IPS DF 6.9 (cell line): ENCODE measurements at places on chromosomes 7 and 10.

GRCh38 chr10:60905580-60905979, 38.4 kb downstream of the RHOBTB1 start:
- no peak for DNase-seq

DNA sequence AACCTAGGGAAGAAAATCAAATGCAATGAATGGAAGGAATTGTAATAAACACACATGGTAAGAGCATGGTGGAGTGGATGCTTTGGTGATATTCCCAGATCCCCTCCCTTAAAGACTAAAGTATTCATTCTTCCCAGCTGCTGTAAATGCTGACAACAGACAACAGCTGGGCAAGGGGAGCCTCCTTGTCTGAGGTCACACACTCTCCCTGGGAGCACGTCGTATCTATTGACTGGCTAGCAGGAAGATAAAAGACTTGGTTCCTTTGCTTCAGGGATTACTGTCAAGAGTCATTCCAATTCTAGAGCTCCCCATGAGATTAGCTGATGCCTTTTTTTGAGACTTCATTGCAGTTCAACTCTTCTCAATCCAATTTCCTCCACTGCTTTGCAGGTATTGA, 443.5 kb upstream of the ETV1 start:
- no peak for DNase-seq

- DNase-seq, result peak; percentile 54
These were observed 21.4 kb downstream of the GPR146 start for GRCh38 chr7:1065585-1066241.

GRCh38 chr10:20936396-20936795, 39.3 kb upstream of the NEBL start:
- DNase-seq, result no peak

- DNase-seq, result no peak
These were observed 68.4 kb upstream of the TMEM229A start for GRCh38 chr7:124101173-124101768.

GRCh38 chr10:85603151-85603940, 763.2 kb downstream of the GRID1 start:
- no peak for DNase-seq

DNA sequence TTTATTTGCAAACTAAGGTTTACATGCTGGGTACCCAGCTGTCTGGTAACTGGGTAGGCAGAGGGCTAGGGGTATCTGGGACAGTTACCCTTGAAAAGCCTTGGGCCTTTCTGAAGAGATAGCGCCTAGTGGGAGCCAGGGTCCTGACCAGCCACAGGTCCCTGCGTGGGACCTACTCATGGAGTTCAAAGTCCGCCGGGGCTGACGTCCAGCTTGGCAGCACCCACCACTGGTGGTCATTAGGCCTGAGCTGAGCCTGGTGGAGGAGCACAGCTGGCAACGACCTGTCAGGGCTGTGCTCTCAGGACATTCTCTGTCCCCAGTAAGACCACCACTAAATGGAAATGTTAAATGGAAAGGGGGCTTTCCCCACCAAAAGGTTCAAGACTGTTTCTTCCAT, 20.0 kb downstream of the GUSB start:
- no peak for DNase-seq

DNA sequence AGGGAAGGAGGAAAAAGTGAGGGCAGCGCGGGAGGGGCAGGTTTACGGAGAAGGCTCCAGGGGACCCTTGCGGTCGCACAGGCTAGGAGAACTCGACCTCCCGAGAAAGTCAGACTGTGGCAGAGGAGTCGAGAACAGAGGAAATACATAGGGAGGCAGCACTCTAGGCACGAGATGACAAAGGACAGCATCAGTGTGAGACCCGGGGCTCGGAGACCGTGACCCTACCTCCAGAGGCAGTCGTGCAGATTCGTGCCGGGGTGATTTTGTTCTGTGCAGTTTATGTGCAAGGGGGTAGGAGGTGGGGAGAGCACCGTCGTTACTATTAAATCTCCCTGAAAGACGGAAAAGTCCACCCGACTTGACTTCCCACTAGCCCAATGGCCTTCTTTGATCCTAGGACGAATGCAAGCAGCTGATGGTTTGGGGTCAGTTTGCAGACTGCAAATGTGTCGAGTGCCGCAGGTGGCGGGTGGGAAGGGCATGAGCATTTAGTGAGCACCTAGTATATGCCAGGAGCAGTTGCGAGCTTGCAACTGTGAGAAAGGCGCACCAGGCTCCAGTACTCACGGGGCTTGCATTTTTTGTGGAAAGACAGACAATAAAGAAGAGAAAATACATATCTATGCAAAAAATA, 674 bp upstream of the OSBPL3 start:
- DNase-seq, result no peak

DNA sequence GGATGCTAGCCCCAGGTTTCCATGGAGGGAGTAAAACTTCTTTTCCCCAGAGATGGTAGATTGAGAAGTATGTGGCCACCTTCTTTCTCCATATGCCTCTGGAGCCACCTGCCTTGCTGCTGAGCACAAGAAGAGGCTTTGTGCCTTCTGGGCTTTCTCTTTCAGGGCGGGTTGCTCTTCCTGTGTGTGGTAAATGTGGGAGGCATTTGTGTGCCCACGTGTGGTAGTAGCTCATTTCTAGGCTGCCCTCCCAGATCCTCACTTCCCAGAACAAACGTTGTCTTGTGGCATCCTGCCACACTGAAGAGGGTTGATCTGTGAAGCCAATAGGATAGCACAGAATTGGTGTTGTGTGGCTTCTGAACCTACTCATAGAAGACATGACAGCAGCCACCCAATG, 342.0 kb upstream of the PODXL start:
- DNase-seq, result no peak

GRCh38 chr10:93075369-93076221, 1.9 kb downstream of the CYP26A1 start:
- no peak for DNase-seq

- DNase-seq, result no peak
These were observed 129.8 kb downstream of the BAMBI start for GRCh38 chr10:28806951-28807759.

DNA sequence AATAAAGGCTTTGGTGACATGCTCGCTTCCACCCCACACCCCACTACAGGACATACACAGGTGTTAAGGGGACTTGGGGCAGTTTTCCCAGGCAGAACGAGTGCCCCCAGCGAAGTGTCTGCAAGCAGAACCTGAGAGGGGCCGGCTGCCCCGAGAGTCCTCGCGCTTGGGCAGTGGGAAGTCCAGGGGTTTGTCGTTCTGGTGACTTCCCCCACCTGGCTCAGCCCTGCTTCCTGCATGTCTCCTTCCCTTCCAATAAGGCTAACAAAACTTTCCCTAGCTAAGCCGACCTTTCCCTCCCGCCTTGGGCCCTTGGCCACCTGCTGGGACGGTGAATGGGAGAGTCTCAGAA, 916 bp downstream of the VWA2 start:
- DNase-seq, result no peak

GRCh38 chr10:48589266-48589665, 15.6 kb downstream of the ARHGAP22 start:
- DNase-seq, result no peak

- peak; percentile 47 for DNase-seq
These were observed at the start of gene UBE2D1 for GRCh38 chr10:58334817-58335305. UBE2D1 (plus strand) TSS chr10:58335006; CDS start chr10:58335202, 196 bp downstream.

- DNase-seq, result no peak
These were observed 20.3 kb downstream of the H2AZ2 start for GRCh38 chr7:44827567-44827966.

- DNase-seq, result no peak
These were observed 64.0 kb upstream of the PCBD1 start for GRCh38 chr10:70952401-70952800.

DNA sequence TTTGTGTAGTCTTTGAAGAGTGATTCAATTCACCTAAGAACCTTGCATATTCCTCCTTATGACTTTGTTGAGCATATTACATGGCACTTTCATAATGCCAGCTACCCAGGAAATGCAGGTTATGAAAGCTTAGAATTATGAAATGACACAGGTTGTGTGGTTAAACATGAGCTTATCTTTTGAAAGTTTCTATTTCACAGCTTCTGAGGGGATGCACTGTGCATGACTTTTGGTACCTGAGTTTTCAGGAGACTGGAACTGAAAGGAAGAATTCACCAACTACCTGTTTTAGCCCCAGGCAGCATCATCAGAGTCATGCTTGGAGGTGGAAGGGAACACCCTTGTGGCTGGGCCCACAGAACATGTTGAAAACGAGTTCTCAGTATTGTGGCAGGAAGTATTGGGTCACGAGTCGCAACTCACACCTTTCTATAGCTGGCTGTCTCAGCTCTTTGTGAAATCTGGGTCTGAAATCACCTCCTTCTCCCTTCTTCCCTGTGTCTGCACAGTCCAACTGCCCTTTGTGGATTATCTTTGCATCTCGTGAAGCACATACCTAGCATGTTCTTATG, 228.2 kb downstream of the PTEN start:
- DNase-seq, result no peak

GRCh38 chr10:36676321-36676720, 449.1 kb upstream of the ANKRD30A start:
- DNase-seq, result no peak

DNA sequence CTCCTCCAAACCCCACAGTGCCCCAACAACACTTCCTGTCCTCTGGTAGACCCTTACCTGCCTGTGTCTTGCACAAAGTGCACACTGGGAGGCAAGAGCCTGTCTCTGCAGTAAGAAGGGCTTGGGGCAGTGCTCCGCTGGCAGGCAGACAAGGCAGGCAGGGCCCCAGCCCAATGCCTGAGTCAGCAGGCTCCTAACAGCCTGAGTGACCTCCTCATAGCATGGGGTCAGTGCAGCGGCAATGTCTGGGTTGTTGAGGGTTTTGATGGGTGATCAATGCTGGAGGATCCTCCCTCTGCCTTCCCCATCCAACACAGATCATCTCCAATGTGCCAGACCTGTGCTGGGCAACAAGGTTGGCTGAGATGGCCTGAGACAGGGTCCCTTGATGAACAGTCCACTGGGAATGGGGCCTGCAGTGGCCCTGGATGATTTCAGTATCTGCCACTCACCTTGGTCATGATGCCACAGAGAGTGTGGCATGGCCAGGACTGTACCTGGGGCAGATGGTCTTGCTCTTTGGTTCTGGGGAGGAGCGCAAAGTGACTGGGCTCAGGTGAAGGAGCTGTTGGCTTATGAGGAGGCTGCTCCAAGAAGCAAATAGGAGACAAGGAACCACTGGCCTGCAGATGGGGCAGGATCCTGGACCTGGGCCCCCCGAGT, 55.6 kb upstream of the CAMK2B start:
- DNase-seq, result no peak

DNA sequence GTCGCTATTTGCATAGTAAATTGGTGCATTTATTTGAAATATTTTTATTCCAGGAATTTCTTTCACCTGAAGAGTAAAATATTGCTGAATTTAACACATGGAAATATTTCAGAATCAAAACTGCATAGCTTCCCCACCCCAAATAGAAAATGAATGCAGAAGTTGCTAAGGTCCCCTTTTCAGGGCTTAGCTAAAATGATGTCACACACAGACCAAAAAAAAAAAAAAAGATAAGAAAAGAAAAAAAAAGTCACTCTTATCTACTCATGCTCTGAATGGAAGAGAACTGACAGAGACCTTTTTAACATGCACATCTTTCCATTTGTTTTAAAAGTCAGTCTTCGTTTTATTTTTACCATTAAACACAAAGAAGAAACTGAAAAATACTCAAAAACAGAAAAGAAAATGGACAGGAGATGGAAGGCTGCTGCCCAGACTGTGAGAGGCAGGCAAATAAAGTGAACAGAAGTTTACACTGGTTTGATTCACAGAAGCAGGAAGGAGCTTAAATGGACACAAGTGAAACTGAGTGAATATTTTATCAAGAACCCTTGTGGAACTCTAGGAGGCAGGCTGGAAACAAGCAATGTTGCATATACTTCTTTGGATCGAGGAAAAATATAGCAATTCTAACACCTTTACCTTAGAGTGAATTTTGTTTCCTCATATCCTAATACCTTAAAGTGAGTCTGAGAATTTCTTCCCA, 32.0 kb downstream of the PSMC2 start:
- no peak for DNase-seq

DNA sequence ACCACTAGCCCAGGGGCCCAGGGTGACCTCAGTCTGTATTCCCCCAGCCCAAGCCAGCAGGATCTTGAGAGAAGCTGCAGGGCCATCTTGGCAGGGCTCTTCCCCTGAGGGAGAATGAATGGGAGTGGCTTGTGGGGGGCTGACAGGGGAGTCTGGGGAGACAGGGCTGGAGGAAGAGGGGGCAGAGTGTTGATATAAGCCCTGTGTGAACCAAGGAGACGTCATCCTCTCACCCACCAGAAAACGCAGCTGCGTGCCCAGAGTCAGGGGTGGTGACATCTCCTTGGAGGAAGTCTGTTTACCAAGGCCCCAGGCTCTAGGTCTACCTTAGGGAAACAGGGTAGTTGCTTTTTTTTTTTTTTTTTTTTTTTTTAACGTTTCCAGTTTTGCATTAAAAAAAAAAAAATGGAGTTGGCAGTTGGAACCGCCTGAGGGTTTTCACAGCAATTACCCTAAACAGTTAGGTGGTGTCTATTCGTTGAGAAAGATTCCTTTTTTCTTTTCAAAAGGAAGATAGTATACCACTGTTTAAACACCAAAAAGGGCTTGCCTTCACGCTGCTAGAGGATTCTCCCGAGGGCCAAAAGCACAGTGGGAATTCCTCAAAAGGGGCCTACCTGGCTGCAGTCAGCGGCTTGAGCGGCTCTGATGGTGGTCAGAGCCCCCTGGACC, 113.8 kb downstream of the PRPF18 start:
- DNase-seq, result no peak

DNA sequence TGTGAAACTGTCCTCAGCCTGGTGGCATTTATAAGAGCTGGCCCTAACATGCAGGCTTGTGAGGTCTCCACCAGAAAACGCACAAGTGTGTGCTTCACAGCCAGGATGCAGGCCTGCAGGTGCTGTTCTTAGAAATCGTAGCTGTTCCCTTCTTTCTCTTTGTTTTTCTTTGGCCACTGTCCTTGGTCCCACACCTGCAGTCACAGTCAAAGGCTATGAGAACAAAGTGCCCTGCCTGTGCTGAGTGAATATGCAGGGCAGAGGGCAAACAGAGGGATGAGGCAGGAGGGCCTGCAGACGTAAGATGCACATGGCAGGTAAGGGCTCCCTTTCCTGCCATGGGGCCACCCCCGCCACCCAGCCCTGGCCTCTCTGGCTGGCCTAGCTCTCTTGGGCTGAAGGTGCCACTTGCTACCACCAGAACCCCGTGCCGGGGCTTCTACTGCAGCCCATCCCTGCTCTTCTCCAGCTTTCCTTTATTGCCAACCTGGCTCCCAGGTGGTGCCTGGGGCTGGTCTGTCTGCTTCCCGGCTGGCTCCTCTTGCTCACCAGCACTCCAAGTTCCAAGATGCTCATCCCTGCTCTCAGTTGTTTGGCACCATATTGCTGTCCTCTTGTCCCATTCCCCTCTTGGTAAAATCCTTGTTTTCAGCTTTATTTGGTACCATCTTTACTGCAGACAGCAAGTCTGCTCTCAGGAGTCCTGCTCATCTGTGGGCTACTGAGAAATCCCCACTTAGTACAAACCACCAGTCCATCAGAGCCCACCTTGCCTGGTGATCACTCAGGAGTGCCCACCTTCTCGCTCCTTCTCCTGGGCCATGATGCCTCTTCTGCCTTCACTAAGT, 308.1 kb upstream of the ZMIZ1 start:
- DNase-seq, result no peak
